ENCODE measurements at places on chromosomes 2 and 18.

GRCh38 chr2:103789381-103790095 lies 1027.7 kb downstream of the TMEM182 start:
- DNase-seq = no peak

- DNase-seq = no peak
These were observed 24.8 kb upstream of the TNS1 start for GRCh38 chr2:218027426-218028188.

- no peak for DNase-seq
These were observed 309.7 kb downstream of the RAD51AP2 start for GRCh38 chr2:17208511-17208910.

GRCh38 chr18:60372132-60372531 lies 443 bp downstream of the MC4R start:
- DNase-seq = no peak

GRCh38 chr2:159326569-159327255 lies 40.2 kb upstream of the WDSUB1 start:
- DNase-seq = no peak

DNA sequence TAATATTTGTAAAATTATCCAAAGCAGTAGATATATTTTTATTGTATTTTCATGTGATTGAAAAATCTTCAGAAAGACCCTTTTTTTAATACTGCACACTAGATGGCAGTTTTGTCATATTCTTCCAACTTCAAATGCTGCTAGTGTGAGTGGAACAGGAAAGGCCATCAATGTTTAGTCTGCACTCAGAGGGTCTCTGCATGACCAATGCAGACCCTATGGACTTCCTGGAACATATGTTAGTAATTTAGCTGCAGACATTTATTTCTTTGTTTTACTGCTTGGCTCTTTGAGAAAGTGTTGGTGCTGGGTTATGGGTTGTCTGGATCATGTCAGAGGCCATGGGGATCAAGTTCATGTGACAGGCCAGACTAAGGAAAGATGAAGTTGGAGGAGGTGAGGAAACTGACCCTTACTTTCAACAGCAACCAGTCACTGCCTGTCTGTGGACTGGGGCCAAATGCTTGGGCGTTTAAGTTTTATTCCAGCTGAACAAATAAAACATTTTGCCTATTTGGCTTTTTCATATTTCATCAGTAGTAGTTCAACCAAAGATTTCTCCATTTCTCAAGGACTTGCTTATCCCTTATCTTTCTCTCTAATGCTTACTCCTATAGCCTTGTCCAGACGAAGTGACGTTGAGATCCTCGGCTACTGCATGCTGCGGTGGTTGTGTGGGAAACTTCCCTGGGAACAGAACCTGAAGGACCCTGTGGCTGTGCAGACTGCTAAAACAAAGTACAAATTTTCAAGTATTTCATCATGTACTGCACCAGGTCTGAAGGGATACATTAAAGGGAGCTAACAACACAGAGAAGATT lies 84.8 kb downstream of the VRK2 start:
- DNase-seq = peak; percentile 12

GRCh38 chr2:86305915-86306254 lies 31.5 kb downstream of the REEP1 start:
- no peak for DNase-seq

DNA sequence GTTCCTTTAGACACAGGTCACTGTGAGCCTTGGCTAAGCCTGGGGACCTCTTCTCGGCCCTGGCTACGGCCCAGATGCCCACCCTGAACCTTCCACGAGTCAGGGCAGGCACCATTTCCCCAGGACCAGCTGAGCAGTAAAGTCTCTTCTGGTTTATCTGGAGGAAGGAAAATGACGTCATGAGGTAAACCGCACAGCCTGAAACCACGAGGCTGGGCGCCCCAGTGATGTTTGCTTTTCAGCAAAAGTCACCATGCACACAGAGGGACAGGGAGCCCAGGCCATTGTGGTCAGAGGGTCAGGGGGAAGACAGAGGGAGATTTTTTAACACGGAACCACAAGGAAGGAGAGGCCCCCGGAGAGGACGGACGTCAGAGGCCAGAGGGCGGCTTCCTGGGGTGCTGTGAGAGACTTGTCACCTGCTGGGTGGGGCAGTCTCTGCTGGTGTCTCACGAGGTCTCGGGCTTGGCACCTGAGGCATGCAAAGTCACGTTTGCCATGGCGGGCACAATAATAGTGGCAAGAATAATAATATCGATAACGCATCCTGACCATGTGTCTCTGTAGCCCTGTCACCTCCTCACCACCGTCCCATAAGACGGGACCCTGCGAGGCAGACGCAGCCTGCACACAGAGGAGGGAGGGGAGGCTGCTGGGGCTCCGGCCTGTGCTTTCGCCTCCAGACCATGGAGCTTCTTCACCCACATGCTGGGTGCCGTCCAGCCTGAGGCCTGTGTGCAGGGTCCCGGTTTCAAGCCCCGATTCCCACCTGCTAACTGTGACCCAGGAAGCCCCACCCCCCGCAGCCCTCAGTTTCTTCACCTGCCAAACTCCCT lies 33.2 kb upstream of the FOSL2 start:
- DNase-seq = peak; percentile 28

- DNase-seq = peak; percentile 30
These were observed 15.8 kb downstream of the TMEM200C start for GRCh38 chr18:5879479-5879882.

DNA sequence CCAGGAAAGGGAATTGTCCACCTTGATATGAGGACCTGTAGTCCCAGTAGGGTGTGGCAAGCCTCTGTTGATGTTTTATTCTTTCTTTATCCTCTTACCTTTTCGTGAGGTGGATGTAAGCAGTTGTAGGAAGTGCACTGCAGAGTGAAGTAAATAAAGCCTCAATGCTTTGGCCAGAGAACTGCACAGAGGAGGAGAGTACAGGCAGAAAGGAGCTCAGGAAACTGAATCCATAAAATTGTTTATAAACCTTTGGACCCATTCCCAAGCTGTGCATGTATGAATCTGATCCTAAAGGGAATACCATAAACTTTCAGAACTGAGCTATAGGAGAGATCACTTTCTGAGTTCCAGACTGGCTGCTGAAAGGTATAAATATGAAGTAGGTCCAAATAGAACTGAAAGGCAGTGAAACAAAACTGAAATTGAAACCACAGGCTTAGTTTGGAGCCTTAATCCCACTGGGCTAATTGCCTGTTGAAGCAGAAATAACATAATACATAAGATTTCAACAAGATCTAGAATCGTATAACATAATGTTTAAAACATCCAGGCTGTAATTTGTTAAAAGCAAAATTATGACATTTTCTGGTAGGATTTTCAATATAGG lies 17.9 kb upstream of the SLC9A4 start:
- DNase-seq = no peak

DNA sequence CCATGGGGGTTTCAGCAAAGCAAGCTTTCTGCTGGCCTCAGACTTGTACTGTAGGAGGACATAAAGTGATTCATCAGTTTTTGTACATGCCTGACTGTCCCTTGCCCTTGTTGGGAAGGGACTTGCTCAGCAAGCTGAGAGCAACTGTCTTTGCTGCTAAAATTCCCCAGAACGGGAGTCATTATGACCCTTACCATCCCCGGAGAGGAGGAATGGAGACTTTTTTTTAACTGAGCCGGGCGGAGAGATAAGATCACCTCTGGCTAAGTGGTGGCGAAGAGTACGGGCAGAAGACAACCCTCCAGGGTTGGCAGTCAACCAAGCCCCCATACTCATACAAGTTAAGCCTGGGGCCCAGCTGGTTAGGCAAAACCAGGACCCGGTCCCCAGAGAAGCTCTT lies 20.4 kb upstream of the NAGK start:
- no peak for DNase-seq

DNA sequence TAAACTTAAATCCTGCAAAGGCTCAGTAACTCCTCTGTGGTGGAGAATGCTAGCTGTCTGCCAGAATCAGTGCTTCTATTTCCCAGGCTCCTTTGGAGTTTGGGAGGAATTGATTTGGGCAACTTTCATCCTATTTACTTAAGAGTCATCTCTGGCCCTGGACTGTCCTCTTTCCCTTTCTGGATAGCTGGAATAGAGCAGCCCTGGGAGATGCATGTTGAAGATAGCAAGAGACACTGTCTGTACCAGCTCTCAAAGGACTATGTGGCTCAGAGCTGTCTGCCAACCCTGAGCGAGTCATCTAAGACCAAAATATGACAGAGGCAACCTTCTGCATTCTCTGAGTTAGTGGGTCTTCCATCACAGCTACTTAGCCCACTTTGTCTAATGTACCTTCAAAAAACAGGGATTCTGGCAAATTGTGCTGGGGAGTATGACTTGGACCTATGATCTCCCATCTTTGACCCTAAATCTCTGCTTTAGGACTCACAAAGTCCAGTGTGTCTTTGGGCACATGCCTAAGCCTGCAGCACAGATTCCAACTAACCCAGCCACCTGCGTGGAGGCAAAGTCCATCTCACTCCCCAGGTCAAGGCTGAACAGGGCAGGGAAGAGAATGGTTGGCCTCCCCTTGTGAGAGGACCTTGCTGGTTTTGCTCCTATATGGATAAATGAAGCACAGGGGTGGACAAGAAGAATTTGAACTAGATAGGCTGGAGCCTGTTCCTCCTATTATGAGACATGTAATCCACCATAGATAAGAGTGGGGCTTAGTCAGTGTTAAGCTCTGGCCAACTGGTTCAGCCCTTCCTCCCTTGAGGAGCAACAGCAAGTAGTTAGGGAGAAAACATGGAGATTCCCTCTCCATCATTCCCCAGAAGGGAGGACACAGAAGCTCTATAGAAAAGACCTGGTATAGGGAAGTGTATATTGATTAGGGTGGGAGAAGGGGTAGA lies 99.1 kb upstream of the PELI1 start:
- no peak for DNase-seq

DNA sequence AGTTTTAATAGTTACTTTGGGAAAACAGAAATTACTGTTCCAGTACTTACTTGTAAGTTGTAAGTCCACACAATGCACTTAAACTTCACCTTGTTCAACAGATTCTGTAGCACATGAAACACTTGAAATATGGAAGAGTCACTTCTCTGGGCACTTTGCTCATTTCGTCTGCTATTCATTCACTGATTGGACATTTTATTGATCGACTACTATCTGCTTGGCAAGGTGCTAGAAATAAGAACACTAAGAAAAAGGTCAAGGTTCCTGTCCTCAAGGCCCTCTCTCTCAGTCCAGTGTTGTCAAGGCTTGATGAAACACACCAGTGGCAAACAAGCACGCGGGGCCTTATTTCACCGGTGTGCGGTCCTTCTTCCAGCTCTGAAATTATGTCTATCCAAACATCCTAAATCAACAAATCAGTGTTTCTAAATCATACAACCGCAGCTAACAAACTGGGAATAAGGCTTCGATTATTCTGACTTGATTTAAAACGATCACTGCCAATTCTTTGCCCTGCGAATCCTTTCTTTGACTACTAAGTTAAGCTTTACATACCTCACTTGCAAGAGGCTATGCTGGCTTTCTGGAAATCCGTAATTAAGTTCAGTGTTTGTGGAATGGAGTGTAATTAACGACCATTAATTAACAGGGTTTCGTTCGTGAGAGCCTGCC lies 780 bp upstream of the ITGAV start:
- peak; percentile 3 for DNase-seq

DNA sequence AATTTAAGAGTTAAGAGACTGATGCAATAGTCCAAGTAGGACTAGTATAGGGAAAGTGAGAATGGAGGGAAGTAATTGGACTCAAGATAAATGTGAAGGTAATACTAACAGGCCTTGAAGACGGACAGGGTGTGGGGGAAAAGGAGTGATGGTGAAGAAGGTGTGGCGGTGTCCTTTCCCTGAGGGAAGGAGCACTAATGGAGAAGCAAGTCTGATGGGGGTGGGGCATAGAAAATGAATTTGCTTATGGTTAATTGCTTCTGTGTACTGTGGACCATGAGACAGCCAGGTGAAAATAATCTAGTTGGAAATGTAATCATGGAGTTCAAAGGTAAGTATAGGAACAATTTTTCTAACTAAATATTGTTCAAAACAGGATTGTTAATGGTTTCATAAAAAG lies 7.1 kb upstream of the TGOLN2 start:
- no peak for DNase-seq

DNA sequence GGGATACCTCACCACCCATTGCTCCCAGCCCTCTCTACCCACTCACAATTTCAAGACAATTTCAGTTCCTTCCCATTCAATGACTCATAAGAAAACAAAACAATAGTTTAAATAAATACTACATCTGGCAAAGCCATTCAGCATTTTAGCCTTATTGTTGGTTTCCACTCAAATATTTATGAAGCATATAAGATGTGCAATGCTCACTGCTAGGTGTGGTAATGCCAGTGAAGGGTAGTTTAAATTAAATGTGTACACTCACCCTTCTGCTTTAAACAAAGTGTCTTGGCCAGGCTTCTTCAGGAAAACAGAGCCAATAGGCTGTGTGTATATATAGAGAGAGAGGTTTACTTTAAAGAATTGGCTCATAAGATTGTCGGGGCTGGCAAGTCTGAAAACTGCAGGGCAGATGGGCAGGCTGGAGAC lies 37.0 kb downstream of the INO80C start:
- DNase-seq = no peak

GRCh38 chr2:62013641-62014040 lies 108.2 kb downstream of the COMMD1 start:
- no peak for DNase-seq

- no peak for DNase-seq
These were observed 69.4 kb upstream of the EPAS1 start for GRCh38 chr2:46227674-46228289.

- no peak for DNase-seq
These were observed 106.7 kb downstream of the CTIF start for GRCh38 chr18:48645427-48646002.

- DNase-seq = peak; percentile 71
These were observed 1060.6 kb upstream of the FANCL start for GRCh38 chr2:59301466-59302402.

DNA sequence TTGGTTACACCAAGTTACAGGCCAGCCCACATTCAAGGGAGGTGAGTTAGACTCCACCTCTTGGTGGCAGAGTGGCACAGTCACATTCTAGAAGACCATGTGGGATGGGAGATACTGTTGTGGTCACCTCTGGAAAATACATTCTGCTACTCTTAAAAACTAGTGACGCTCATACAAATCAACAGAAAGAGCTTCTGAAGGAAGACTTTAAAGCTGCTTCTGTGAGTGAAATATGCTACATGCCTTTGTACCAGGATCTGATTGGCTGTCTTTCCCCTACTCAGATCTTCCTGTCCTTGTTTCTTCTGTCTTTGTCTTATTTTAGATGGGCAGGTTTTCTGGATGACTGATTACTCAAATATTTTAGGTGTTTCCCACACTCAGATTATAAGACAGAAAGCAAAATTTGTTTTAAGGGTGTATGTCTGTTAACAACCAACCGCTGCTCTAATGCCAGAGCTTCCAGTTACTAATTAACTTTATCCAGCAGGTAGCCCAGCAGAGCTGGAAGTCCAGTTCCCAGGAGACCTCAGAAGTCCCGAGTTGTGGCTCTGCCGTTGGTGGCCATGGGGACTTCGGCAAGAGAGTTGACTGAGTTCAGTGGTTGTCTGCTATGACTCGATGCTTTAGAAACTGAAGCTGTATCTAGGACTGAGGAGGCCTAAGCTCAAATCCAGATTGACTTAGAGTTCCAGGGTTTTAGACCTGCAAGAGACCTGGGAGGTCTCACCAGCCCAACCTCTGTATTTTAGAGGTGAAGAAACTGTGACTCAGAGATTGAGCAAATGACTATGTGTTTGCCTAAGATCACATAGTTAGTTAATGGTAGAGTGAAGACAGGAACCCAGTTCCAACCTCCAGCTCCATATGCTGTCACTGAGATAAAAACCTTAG lies 7.4 kb downstream of the IL1R2 start:
- DNase-seq = peak; percentile 7

- no peak for DNase-seq
These were observed 210.3 kb downstream of the CLIP4 start for GRCh38 chr2:29325544-29325943.

GRCh38 chr18:5900262-5900661 lies 4.9 kb upstream of the TMEM200C start:
- DNase-seq = no peak

- no peak for DNase-seq
These were observed 256.7 kb upstream of the FN1 start for GRCh38 chr2:215692387-215693079.

Data from NAMALWA (cell line).